ENCODE measurements at places on chromosomes 12 and 14.

DNA sequence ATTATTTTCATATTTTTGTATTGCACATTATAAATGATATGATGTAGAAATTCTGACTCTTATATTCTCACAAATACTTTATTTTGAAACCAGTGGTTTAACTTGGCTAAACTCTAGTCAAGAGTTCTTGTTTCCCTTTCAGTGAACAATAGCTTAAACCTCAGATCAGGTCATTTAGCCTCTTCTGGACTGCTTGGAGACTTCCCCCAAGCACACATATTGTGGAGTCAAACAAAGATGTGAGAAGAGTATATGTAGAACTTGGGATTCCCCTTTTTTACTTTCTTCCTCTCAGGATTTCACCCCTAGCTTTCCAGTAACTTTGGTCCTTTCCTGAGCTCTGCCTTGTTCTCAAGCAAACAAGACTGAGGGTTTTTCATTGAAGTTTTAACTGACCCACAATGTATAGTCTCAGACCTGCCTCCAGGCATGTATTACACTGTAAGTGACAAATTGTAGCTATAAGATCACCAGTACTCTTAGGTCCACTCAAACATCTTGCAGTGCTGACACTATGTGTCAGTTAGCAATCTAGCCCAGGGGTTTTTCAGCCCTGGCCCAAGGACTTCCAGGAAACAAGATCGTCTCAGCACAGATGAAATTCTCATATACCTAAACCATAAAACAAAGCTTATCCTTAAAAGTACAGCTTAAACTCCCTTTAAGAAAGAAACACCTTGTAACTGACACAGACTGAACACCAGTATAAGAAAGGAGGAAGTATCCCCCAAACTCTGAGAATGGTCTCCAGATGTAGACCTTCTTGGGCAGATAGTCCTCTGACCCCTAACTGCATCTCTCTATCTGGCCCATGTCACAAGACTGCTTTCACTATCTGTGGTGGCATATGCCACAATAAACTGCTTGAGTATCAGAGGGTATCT is 98.6 kb downstream of the SLC6A15 start:
- peak; percentile 20 for DNase-seq

DNA sequence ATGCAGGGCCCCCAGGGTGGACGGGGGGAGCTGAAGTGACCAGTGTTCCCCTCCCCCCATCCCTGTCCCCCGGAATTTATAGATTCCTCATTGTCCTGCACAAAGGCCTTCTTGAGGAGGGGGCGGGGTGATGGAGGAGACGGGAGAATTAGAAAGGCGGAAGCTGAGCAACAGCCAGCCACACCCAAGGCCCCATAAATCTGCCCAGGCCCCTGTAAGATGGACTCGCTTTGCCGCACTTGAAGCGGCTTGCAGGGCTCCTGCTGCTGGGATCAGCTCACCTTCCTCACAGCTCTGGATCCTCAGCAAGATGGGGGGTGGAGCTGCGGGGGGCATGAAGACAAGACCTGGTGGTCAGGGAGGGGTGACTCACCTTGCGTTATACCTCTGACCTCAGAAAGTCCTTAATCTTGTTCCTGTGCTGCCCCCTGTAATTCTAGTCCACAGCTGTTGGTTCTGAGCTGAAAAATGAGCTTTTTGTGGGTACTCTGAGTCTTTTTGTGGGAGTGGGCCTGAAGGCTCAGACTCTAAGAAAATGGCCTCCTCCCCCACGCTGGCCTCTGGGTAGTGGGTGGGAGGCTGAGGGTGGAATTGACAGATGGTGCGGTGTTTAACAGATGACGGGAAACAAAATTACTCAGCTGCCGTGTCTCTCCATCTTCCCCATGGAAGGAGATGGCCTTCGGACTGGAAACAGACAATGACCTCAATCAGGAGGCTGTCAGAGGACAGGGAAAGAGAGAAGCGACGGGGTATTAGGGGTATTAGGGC is 15.8 kb upstream of the ANKRD33 start:
- no peak for DNase-seq

DNA sequence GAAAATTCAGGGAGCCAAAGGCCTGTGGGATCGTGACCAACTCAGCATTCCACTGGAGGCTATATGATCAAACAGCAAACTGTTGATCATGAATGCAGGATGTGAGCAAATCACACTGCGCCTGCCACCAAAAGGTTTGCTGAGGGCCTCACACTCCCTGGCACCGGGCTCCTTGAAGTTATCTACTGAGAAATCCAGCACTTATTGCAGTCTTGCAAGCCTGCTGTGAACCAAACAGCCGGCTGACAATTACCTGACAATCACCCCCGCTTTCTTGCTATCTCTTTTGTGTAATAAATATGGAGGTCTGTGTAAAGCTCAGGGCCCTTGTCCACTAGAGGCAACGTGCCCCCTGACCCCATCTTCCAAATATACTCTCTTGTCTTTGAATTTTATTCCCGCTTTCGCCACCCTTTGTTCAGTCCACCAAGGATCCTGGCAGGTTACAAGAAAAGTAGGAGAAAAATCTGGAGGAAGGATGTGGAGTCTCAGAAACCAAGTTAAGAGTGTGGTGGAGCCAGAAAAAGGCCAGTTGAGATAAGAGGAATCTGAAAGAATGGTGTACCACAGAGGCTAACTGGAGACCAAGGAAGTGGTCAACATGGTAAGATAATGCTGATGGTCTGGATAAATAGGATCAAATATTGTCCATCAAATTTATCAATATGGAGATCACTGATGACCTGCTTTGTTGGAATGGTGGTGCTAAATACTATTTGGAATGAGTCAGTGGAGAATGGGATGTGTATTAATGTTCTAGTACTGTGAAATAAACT is 229.2 kb downstream of the ALX1 start:
- DNase-seq, result no peak

- DNase-seq, result peak; percentile 41
These were observed 89.2 kb downstream of the KCNK10 start for GRCh38 chr14:88233915-88234314.

- DNase-seq, result no peak
These were observed 40.0 kb downstream of the DAAM1 start for GRCh38 chr14:59228421-59228820.

- DNase-seq, result no peak
These were observed 41.3 kb downstream of the RAB3IP start for GRCh38 chr12:69779928-69780327.

DNA sequence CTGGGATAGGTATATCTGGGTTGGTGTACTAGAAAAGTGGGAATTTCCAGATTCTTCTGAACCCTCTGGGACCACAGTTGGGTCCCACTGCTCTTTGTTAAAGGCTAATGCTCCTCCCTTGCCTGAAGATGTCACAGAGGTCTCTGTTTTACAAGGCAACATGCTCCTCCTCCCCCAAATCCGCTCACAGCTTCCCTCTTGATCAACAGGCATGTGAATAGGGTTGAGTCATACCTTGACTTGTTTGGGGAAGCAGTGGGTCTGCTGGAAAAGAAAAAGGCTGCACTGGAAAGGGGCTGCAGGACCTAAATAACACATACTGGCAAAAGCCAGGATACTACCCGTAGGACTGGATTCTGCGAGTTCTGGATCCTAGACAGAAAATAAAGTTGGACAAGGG is 165.4 kb upstream of the TMEM260 start:
- DNase-seq, result no peak

GRCh38 chr12:113766879-113767878 is 198.9 kb downstream of the RBM19 start:
- DNase-seq, result no peak

GRCh38 chr14:90451961-90452360 is 55.1 kb downstream of the CALM1 start:
- DNase-seq, result no peak

DNA sequence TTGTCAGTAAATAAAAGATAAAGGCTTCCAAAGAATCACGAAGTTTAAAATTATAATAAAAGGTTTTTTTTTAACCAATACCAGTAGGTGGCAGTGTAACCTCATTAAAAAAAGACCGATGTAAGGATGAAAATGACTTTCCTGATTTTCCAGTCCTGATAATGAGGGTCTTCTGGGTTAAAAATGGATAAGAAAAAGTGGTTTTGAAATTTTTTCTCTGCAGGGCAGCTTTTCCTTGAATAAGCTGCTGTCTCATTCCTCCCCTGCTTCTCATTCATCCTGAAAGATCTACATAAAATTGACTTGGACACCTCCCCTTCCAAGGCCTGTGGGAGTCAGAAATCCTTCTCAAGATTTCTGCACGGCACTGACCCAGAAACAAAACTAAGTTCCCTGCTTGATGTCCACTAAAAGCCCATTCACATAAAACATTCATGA is 58.9 kb upstream of the FBXO33 start:
- peak; percentile 36 for DNase-seq

GRCh38 chr12:102326982-102327381 is 129.3 kb upstream of the PMCH start:
- no peak for DNase-seq

DNA sequence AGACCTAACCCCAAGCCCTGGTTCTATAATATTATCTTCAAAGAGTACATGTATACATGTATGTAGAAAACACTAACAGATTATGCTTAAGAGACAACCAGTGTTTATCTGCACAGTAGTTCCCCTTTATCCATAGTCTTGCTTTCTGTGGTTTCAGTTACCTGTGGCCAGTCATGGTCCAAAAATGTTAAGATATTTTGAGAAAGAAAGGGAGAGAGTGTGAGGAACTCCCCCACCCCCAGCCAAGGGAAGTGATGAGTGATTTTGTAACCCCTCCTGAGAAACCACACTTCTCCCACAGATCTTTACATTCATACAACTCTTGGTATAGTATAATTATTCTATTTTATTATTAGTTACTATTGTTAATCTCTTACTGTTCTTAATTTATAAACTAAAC is 77.3 kb upstream of the CNTN1 start:
- DNase-seq, result peak; percentile 32

DNA sequence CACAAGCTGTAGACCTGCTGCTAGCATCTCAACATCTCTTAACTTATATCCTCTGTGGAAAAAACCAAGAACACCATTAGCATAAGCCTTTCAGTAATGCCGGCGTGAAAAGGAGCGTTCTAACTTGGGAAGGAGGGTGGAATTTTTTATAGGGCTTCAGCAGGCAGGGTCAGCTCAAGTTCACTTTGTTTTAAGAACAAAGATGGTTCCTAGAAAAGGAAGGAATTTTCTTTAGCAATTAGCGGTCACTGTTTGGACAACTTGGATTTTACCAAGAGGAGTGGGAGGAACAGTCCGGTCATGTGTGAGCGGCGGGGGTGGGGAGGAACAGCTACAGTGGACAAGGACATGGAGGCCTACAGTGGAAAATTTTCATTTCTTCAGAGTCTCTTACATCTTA is 35.9 kb downstream of the BBS10 start:
- no peak for DNase-seq

- no peak for DNase-seq
These were observed 13.2 kb downstream of the PLD4 start for GRCh38 chr14:104937694-104938365.

- DNase-seq, result no peak
These were observed 20.3 kb downstream of the FCF1 start for GRCh38 chr14:74733221-74733620.

GRCh38 chr12:89988188-89988915 is 279.7 kb upstream of the ATP2B1 start:
- no peak for DNase-seq

GRCh38 chr14:66696326-66696725 is 188.4 kb downstream of the GPHN start:
- DNase-seq, result no peak

DNA sequence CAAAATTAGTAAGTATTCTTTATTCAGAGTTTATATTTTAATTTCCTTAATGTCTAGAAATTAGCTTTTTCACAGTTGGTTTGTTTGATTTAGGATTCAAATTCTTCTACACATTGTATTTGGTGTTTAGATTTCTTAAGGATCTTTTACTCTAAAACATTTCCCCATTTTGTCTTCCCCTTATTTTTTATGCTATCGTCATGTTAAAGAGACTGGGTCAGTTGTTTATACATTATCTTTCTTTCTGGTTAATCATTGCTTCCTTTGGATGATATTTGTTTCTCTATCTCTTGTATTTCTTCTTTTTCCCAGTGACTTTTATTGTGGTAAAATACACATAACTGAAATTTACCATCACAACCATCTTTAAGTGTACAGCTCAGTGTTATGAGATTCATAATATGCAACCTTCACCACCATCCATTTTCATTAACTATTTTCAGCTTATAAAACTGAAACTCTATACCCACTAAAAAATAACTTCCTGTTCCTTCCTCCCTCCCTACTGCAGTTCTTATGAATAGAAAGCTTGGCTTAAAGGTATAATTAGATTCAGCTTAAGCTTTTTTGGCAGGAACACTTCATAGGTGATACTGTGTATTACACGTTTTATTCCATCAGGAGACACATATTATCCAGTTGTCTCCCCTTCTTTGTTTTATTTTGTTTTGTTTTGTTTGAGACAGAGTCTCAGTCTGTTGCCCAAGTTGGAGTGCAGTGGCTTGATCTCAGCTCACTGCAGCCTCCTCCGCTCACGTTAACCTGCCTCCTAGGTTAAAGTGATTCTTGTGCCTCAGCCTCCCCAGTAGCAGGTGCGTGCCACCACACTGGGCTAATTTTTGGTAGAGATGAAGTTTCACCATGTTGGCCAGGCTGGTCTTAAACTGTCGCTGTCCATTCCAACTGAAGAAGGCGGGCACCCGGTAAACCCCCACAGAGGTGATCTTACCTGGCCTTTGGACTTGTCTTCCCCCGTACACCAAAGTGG is 45.0 kb downstream of the NOPCHAP1 start:
- DNase-seq, result peak; percentile 67

DNA sequence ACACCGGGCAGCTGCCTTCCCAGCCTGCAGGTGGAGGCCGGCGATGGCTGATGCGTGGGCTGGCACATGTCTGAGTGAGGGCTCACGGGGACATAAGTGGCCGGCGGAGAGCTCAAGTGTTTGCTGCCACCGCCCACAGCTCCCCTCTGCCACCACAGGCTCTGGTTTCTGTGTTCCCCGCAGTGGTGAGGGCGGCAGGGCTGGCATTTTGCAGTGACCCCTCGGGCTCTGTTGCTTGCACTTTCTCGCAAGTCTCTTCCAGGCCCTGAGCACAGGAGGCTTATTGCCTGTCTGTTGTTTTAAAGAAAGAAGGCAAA is 271.0 kb upstream of the RTL1 start:
- DNase-seq, result no peak

DNA sequence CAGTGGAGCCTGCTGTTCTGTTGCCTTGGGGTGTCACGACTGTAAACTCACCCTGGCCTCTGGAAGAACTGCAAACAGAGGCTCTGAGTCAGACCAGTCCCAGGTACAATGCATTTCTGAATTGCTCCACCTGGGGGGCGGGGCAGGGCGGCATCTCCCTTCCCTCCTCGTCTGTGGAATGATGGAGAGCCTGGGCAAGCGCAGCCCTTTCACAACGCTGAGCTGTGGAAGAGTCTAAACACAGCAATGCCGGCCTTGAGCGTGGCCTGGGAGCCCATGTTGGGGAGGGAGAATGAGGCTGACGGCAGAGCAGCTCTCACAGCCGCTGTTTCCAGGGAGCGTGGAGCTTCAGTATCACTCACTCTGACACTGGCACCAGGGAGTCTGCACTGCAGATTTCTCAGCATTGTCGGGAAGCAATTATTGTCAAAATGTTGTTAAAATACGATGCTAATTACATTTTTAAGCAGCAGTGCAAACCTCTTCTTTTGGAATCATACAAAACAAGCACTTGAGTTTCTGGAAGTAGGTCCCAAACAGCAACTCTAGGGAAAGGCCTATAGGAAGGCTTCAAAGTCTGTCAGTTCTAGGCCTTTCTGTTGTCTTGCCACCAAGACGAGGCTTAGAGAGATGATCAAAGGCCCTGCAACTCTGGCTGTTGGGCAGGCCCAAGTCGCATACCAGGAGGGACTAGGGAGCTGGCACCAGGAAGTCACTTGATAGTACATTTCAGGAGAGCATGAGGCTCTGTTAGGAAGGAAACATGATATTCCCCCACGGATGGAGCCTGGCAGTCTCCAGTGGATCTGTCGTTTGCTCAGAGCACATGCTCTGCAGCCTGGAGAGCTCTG is 244.0 kb upstream of the FKBP4 start:
- DNase-seq, result no peak

GRCh38 chr14:53603994-53604393 is 352.6 kb downstream of the BMP4 start:
- DNase-seq, result peak; percentile 52
